ENCODE measurements at places on chromosomes 1 and 21. TPM values are rescaled to one million over a fixed set of nuclear protein-coding genes. Genes with fewer than 3 reads are reported as not detected.

DNA sequence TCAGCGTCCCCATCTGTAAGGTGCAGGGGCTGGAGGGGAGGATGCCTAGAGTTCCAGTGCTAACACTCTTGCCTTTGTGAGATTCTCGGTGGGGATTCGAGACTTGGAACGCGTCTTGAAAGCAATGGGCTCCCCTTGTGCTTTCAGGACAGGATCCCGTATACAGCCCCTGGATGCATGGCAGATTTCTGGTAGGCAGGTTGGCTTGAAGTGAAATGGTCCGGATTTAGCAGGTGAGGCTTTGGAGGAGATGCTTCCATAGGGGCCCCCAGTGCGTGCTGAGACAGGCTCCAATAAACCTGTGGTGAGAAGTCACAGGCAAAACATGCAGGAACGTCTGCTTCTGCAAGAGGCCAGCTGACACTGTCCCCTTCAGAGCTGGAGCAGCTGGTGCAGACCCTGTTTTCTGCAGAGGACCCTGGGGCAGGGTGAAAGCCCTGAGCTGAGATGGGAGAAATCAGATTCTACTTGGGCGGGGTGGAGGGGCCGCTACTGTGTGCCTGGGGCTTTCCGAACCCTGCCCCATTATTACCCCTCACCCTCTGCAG is 270.4 kb downstream of the PTPRU start:
- no peaks in the 10 kb centered on the region for H3K27me3 ChIP-seq
- no peak for DNase-seq
- no peaks in the 10 kb centered on the region for H3K36me3 ChIP-seq
- no peak overlapping the region for H3K27ac ChIP-seq
- no peaks in the 10 kb centered on the region for H3K4me1 ChIP-seq

DNA sequence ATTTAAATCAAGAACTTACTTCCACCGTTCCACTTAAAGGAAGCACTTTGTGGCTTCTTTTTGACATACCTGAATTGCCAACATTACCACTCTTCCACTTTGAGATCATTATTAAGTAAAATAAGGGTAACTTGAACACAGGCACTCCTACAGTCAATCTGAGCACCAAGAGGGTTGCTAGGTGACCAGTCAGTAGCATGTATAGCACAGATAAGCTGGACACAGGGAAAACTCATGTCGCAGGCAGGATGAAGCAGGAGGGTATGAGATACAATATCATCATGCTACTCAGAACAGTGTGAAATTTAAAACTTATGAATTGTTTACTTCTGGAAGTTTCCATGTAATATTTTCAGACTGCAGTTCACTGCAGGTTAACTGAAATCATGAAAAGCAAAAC is 47.0 kb upstream of the RAP1GAP start:
- peaks cover 4% of the 10 kb centered on the region for H3K4me1 ChIP-seq
- no peaks in the 10 kb centered on the region for H3K27me3 ChIP-seq
- no peak for DNase-seq
- H3K36me3 ChIP-seq = peaks cover 100% of the 10 kb centered on the region

Gene CFHR1
- total RNA-seq = 0.74 TPM

DNA sequence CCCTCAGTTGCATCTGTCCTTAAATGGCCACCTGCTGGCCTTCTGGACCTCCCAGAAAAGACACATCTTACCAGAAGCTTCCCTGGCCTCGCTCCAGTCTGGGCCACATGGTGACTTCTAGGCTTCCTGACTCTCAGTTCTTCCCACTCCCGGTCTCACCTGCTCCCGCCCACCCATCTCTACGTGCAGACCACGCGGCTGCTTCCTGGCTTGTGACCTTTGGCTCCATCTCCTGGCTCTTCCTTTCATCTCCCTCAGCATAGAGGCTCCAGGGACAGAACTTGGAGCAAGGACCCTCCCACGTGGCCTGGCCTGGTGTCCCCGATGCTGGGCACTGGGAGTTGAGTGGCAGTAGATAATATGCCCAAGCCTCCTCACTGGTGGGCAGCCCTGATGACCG is 124.9 kb upstream of the IRF2BP2 start:
- no peak overlapping the region for H3K27ac ChIP-seq
- DNase-seq = no peak
- no peaks in the 10 kb centered on the region for H3K36me3 ChIP-seq
- H3K4me3 ChIP-seq = no peak overlapping the region
- H3K4me1 ChIP-seq = peaks cover 16% of the 10 kb centered on the region
- H3K27me3 ChIP-seq = no peaks in the 10 kb centered on the region

Gene SH2D5
- total RNA-seq = not detected

DNA sequence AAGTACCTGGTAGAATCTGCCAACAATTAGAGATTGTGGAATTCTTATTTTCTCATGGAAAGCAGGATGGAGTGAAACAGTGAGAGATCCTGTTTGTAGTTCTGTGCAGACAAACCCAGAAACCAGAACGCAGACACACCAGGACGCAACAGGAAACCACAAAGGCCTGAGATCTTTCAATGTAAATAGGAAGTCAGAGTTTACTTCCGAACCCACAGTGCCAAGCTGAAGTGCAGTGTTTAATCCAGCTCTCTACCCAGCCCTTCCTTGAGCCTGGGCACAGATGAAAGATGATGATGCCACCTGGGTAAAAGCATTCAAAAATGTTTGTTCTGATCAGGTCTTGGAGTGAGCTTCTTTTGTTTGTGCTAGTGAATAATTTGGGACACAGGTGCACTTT is 244.2 kb upstream of the HOOK1 start:
- no peaks in the 10 kb centered on the region for H3K27me3 ChIP-seq
- H3K4me1 ChIP-seq = peaks cover 25% of the 10 kb centered on the region
- H3K36me3 ChIP-seq = no peaks in the 10 kb centered on the region
- H3K4me3 ChIP-seq = no peak overlapping the region
- no peak for DNase-seq

DNA sequence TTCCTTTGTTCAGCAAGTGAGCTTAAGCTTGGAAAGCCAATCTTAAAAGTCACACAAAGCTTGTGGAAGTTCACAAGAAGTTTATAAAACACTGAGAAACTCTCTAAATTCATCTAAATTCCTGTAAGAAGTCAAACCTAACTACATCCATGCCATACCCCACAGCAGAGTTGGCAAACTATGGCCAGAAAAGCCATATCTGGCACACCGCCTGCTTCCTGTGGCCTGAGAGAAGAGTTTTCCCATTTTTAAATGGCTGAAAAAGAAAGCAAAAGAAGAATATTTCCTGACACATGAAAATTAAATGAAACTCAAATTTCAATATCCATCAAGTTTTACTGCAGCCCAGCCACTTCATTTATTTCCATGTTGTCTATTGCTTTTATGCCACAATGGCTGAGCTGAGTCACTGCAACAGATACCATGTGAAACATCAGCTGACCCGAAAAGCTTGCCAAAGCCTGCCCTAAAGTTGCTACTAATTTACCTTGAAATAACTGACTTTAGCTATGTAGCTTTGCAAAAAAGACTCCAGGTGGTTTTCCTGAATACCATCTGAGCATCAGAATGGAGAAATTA is 237.1 kb downstream of the SLC45A1 start:
- no peaks in the 10 kb centered on the region for H3K27me3 ChIP-seq
- no peak overlapping the region for H3K4me3 ChIP-seq
- no peaks in the 10 kb centered on the region for H3K36me3 ChIP-seq
- DNase-seq = no peak
- no peak overlapping the region for H3K27ac ChIP-seq

DNA sequence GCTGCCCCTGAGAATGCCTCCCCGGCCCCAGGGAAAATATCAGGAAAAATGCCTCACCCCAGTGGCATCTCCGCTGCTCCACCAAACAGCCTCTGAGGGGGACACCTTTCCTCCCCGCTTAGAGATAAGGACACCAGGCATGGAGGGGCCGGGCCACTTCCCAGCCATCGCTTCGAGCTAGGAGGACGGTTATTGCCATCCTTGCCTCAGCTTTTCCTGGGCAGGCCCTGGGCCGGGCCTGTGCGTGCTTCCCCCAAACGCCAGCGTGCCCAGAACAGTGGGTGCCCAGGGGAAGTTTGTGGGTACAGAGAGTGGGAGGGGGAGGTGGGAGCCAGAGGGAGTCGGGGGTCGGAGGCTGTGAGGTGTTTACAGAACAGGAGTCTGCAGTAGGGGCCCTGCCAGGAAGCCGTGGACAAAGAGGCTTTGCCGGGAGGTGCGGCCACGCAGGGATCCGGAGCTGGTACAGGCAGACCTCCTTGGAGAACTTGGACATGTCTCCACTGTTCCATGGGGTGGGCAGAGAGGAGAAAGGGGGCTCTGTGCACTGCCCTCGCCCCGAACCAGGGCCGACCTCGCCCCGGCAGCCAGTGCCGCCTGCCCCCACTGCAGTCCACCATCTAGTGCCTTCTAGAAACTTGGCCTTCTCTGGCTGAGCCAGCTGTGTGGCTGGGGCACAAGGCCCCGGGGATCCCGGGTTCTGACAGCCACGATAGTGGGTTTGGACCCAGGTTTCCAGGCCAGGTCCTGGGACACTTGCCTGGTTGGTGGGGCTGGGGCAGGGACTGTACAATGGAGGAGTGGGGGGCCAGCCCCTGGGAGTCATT is 33.5 kb upstream of the TTC34 start:
- DNase-seq = peak; percentile 26
- H3K27me3 ChIP-seq = no peaks in the 10 kb centered on the region
- no peak overlapping the region for H3K27ac ChIP-seq
- no peaks in the 10 kb centered on the region for H3K4me1 ChIP-seq

DNA sequence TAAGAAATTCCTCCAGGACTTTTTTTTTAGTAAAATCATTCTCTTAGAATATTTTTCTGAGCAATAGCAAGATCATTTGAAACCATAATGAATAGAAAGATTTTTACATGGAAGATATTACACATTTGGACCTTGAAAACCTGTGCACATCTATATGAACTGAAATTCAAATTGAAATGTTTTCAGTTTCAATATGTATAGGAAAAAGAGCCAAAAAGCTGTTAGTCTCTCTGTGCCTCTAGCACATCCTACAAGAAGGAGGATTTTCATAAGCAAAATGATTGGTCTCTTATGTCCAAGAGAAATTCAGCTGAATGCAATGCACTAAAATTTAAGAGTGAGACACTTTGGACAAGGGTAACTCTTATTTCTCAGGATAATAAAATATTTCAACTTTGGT is 8.2 kb downstream of the HMCN1 start:
- H3K36me3 ChIP-seq = no peaks in the 10 kb centered on the region
- H3K27me3 ChIP-seq = no peaks in the 10 kb centered on the region
- no peak for DNase-seq
- no peak overlapping the region for H3K4me3 ChIP-seq

DNA sequence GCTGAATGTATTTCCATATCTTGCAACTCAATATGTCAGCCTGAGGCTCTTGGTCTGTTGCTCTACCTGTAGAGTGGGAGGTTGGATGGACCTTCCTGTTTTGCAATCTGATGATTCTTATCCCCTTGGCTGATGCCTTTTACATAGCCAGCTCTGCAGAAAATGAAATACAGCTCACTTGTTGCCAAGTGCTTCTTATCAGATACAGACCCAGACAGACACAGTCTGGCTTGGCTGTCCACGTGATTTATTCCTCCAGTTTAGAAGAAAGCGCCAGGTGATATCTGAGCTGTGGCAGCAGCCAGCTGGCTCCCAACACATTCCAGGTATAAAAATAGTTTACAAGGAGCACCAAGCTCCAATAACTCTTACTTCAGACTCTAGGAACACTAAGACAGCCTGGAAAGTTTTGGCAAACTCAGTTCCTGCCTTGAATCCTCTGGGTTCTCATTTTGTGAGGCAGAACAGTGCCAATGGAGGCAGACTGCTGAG is 479.2 kb upstream of the USP24 start:
- H3K4me1 ChIP-seq = peaks cover 11% of the 10 kb centered on the region
- H3K27me3 ChIP-seq = no peaks in the 10 kb centered on the region
- H3K27ac ChIP-seq = no peak overlapping the region
- no peak for DNase-seq
- no peaks in the 10 kb centered on the region for H3K36me3 ChIP-seq

DNA sequence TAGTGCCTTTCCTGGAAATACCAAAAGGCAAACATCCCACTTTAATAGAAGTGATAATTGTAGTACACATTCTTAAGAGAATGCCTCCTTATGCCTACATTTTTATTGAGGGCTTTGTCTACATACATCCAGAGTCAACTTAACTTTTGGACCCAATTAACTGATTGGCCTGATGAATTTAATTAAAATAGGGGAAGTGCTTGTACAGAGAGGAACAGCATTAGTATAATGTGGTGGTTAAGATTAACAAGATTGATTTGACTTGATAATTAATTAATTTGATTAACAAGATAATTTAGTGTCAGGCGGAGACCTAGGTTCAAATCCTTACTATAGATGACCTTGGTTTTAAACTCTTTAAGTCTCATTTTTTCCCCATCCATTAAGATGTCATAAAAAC is 111.4 kb downstream of the NFIA start:
- no peaks in the 10 kb centered on the region for H3K27me3 ChIP-seq
- no peak for DNase-seq
- peaks cover 19% of the 10 kb centered on the region for H3K4me1 ChIP-seq
- H3K27ac ChIP-seq = no peak overlapping the region
- H3K4me3 ChIP-seq = no peak overlapping the region

- no peak for DNase-seq
- H3K36me3 ChIP-seq = peaks cover 6% of the 10 kb centered on the region
- no peak overlapping the region for H3K4me3 ChIP-seq
- H3K27ac ChIP-seq = no peak overlapping the region
- no peaks in the 10 kb centered on the region for H3K27me3 ChIP-seq
- H3K4me1 ChIP-seq = no peaks in the 10 kb centered on the region
Measured at GRCh38 chr1:13737398-13737797, 37.4 kb downstream of the PRDM2 start.

DNA sequence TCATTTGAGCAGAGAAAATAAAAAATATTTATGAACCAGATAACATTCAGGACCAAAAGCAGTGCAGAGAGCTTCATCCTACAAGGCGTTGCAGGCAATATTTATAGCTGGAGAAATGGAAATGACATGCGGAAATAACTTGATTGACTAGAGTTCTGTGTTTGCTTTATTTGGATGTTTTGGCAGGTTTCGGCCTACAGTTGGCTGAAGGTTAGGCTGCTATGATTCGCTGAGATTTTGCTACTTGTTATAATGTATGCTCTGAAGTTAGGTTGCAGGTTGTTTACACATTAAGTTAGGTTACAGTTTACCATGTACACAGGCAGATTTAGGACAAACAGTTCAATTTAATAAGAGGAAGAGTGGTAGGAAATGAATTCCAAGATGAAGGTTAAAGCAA is 632 bp upstream of the OR13G1 start:
- no peak for DNase-seq
- no peak overlapping the region for H3K4me3 ChIP-seq
- no peaks in the 10 kb centered on the region for H3K27me3 ChIP-seq
- no peak overlapping the region for H3K27ac ChIP-seq
- no peaks in the 10 kb centered on the region for H3K36me3 ChIP-seq
- no peaks in the 10 kb centered on the region for H3K4me1 ChIP-seq

DNA sequence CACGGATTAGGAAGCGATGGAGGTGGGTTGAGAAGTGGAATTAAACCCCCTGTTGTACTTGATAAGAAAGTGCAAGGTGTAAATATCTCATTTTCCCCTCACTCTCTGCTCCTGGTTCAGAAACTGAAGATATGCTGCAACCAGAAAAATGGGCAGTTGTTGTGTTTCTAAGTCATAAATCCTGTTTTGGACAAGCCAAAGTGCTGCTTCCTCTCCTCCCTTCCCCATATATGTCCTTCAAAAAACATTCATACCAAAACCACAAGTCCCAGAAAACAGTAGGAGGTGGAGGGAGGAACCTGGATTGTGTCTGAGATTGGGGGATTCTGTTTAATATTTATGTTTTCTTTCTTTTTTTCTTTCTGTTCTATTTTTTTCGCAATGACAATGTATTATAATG is 13.6 kb upstream of the ZNF362 start:
- H3K27ac ChIP-seq = no peak overlapping the region
- H3K4me1 ChIP-seq = no peaks in the 10 kb centered on the region
- no peak overlapping the region for H3K4me3 ChIP-seq
- DNase-seq = no peak
- H3K27me3 ChIP-seq = no peaks in the 10 kb centered on the region
- H3K36me3 ChIP-seq = no peaks in the 10 kb centered on the region
